ENCODE measurements at places on chromosomes 5 and 9.

- peak; percentile 64 for DNase-seq
Observed at GRCh38 chr9:135504262-135505243, 4.1 kb downstream of the MRPS2 start.

DNA sequence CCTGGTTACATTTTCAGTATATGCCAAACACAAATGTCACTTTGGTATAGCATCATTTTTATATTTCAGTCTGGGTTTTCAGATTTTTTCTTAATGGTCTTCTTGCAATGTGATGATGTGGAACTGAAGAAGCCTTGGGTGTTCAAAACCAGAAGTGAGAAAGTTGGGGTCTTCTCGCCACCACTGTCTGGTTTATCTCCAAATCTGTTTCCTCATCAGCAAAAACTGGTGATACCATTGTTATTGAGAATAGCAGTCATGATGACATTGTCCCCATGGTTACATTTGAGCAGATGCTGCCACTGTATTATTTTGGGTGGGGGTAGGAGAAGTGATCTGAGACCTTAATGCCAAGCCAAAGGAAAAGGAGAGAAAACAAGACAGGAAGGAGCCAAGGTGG lies 85.9 kb upstream of the MAP3K1 start:
- DNase-seq, result peak; percentile 81

- DNase-seq, result no peak
Observed at GRCh38 chr9:18955626-18956025, 77.4 kb downstream of the SAXO1 start.

- DNase-seq, result no peak
Observed at GRCh38 chr9:116555556-116556155, 131.4 kb upstream of the TRIM32 start.

DNA sequence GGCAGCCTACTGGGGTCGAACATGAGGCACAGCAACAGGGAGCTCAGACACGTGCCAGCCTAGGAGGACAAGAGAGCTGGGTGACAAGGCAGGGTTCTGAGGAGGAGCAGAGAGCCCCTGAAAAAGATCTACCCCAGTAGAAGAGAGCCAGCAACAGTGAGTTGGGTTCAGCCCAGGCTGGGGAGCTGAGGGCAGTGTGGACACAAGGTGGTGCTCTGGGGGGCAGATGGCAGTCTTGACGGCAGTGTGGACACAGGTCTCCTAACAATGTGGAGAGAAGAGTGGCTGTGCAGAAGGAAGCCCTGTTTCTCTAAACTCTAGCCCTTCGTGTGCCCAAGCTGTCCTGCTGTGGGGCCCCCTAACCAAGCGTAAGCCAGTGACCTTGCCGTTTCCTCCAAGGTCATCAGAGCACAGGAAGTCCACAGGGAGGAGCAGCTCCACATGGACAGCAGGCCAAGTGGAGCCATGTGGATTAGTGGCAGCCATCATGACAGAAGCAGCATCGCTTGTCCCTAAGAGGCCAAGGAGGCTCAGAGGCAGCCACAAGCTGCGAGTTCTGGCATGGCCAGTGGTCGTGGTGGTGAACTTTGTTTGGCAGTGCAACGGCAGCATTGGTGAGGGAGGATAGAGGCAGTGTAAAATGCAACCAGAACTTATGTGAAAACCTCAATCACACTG lies 25.1 kb upstream of the LMX1B start:
- no peak for DNase-seq

GRCh38 chr5:124285071-124285470 lies 461.4 kb downstream of the ZNF608 start:
- DNase-seq, result no peak

DNA sequence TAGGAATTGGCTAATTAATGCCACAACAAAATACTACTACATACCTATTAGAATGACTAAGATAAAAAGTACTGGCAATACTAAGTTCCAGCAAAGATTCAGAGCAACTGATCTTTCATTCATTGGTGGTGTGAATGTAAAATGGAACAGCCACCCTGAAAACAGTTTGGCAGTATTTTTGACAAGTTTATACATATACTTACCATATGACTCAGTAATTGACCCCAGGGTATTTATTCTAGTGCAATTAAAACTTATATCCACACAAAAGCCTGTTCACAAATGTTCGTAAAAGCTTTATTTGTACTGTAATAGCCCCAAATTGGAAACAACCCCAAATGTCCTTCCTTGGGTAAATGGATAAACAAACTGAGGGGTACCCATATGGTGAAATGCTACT lies 270.8 kb upstream of the ACTBL2 start:
- no peak for DNase-seq

DNA sequence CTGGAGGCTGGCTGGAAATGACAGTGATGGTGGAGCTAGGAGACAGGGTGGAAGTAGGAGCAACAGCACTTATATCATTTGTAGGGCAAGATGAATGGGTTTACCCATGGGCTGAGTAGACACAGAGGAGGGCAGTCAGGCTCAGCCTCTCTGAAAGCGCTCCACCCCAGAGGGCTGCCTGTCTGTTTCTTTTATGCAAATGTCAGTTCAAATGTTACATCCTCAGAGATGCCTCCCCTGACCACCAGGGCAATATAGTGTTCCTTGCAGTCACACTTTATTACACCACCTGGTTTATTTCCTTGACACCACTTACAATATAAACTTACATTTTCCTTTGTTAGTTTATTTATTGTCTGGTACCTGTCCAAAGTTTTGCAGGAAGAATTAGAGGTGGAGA lies 159.5 kb upstream of the IL12B start:
- peak; percentile 12 for DNase-seq

- no peak for DNase-seq
Observed at GRCh38 chr5:97004423-97005060, 68.7 kb downstream of the LNPEP start.

GRCh38 chr5:5373351-5373989 lies 49.0 kb upstream of the ICE1 start:
- no peak for DNase-seq

GRCh38 chr5:90792725-90793124 lies 234.1 kb downstream of the ADGRV1 start:
- DNase-seq, result no peak

GRCh38 chr5:39759701-39760100 lies 334.9 kb upstream of the DAB2 start:
- no peak for DNase-seq

- peak; percentile 37 for DNase-seq
Observed at GRCh38 chr9:131503626-131504465, 1.1 kb downstream of the POMT1 start.

GRCh38 chr5:13740471-13740870 lies 204.0 kb downstream of the DNAH5 start:
- DNase-seq, result no peak

- no peak for DNase-seq
Observed at GRCh38 chr9:91348191-91348807, 13.4 kb downstream of the AUH start.

GRCh38 chr5:6436715-6437331 lies 11.8 kb upstream of the UBE2QL1 start:
- DNase-seq, result no peak

DNA sequence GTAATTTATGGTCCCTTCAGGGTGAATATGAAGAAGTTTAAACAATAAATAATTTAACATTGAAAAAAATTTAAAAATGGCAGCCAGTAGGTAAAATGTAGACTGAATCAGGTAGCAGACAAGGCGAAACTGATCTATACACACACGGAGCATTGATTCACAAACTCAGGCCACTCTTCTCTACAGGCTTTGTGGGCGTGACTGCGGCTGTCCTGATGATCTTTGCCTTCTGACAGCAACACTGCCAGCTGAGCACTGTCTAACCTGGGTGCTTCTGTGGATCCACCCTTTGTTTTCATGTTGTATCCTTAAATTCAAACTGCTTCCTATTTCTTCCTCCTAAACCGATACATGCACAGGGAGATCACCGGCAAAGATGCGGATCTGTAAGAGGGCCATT lies 315.4 kb upstream of the ADCY2 start:
- no peak for DNase-seq

DNA sequence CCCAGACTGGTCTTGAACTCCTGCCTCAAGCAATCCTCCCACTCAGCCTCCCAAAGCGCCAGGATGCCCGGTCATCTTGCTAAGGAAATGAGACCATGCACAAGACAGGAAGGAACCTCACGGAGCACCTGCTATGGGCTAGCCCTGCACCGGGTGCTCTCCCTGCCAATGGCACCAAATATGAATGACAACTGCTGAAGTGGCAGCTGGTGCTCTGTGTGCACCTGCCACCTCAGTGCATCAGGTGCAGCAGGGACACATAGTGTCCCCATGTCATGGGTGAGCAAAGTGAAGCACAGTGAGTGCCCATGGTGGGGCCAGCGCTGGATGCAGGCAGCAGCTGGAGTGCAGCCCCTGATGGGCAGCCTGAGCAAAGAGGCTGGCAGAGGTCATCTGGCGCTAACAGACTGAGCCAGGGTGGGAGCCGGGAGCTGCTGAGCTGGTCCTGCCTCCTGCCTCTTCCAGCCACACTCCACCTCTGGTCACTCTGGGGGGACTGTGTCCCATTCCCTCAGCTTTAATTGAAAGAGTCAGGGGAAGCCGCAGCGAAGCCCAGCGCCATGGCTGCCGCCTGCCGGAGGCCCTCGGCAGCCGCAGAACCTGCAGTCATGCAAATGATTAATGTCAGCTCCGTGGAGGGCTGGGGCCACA lies 46.4 kb downstream of the BARX1 start:
- no peak for DNase-seq

DNA sequence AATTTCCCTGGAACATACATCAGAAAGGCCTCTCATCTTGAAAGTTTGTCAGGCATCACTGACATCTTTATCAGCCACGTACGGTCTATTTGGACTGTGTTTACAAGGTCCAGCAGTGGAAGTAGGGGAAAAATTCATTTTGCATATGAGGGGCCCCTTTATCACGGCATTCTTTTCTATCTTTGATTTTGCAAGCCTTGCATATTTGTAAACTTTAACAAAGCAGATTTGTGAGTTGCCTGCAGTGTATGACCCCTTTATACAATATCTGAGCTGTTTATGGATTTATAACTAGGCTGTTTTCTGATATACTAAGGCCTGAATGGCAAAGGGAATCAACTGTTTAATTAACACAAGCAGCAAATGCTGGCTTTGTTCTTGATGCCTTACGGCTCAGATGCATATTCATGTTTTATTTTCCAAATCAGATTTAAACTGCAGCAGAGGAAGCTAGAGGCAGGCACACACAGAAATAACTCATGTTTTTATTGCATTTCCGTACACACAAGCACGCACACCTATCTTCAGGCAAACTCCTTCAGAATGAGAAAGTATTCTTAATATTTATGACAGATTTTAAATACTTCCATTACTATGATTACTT lies 61.1 kb downstream of the CD180 start:
- DNase-seq, result no peak

DNA sequence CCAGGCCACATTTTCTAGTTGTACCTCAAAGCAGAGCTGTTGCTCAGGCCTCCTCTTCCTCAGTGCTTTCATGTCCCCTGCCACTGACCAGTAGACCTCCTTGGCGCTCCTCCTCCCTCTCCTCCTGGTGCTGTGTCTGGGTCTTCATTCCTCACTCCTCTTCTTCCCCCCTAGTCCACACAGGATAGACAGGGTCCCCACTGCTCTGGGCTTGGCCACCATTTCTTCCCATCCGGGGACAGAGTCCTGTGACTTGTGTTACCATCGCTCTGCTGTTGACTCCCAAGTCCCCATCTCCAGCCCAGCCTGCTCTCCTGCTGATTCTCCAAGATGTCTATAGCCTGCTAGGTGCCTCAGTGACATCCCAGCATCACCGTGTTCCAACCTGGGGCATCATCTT lies 88.2 kb upstream of the HRH2 start:
- DNase-seq, result no peak
